Stimulated activated CD4-positive, alpha-beta T cell treated with anti-CD3 and anti-CD28 coated beads, TNF-alpha, amount 100 ng/mL, for 1 hour (primary cell): ENCODE measurements at places on chromosomes 16 and 17.

DNA sequence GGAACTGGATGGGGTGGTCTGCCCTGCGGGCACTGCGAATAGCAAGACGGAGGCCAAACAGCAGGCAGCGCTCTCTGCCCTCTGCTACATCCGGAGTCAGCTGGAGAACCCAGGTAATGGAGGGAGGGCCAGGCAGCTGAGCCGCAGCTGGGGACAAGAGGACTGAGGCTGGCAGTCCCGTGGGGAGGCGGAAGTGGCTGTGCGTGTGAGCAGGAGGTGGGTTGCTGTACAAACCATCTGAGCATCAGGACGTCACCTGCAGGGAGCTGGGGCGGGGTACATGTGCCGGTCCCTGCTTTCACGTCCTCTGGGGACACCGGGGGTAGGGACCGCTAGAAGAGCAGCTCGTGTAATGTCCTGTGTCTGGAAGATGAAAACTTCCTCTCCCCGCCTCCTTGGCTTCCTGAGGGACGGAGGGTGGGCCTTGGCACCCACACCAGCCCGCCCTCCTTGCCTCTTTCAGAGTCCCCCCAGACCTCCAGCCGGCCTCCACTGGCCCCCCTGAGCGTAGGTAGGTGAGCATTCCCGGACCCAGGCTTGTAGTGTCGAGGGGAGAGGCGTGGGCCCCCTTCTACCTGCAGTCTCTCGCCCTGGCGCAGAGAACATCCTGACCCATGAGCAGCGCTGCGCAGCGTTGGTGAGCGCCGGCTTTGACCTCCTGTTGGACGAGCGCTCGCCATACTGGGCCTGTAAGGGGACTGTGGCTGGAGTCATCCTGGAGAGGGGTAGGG lies 3.7 kb downstream of the ADAD2 start:
- no peak for DNase-seq

DNA sequence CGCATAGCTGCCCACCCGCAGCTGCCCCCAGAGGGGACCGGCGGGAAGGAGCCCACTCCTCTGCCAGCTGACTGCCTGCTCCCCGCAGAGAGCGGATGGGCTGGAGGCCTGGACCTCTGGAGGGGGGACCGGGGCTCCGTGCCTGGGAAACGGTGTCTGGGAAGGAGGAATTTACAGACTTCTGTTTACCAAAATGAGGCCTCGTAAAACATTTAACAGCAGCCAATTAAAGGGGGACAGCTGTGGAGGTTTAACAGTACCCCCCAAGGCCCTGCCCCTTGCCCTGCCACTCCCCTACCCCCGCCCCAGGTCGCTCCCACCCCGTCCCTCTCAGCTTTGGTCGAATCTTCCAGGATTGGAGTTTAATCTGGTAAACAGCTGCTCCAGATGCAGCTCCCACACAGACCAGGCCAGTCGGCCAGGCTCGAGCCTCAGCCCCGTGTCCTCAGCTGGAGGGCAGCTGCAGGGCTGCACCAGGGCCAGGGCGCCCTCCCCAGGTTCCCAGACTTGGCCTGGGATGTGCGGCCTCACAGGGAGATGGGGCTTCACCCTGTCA lies 41.1 kb downstream of the BAHCC1 start:
- no peak for DNase-seq

DNA sequence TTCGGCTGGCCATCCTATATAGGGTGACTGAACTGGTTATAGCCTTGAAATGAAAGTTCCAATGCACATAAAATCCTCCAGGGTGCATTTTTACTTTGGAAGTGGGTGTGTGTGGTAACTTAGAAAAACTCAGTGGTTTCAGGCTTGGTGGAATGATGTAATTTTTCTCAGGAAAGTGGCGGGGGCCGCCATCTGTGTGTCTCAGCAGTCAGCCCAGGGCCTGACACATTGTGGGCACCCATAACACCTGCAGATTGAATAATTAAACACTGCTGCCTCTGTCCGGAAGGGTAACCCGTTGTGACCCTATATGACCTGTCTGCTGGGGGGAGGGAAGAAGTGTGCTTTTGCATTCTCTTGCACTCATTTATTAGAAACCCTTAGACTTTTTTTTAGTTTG lies 2.2 kb upstream of the PDP2 start:
- no peak for DNase-seq

DNA sequence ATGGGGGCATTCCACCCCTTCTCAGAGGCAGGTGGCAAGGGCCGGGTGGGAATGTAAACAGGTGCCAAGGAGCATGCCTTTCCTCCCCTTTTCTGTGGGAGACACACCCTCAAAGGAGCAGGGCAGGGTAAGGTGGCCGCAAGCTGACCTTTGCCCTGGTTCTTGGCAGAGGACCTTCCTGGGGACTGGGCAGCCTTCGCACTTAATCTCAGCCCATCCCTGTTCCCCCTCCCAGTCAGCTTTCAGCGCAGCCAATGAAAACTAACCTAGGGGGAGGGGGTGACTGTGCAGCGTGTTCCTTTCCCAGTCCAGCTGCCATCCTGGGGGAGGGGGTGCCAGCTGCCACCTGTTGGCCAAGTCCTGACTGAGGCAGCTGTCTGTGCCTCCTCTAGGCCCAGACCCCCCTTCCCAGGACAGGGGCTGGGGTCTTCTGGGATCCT lies 2.8 kb downstream of the TRAF4 start:
- no peak for DNase-seq

DNA sequence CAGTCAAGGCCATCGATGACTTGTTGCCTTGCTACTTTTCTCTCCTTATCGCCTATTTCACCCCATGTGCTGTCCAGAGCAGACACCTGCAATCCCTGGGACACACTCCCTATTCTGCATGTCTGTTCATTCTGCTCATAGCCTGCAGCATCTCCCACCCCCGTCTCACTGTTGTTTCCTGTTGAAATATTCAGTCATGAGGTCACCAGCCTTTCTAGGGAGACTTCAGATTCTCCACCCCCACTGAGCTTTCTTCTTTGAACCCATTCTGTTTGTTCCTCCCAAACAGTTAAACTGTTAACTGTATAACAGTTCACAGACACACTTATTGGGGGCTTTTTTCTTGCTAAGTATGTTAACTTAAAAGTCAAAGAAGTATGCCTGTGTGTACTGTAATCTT lies 94.4 kb downstream of the AATF start:
- no peak for DNase-seq

GRCh38 chr16:57299009-57299718 lies 14.7 kb upstream of the PLLP start:
- DNase-seq = no peak

- DNase-seq = no peak
Measured at GRCh38 chr17:11823862-11824261, 173.4 kb downstream of the ZNF18 start.

DNA sequence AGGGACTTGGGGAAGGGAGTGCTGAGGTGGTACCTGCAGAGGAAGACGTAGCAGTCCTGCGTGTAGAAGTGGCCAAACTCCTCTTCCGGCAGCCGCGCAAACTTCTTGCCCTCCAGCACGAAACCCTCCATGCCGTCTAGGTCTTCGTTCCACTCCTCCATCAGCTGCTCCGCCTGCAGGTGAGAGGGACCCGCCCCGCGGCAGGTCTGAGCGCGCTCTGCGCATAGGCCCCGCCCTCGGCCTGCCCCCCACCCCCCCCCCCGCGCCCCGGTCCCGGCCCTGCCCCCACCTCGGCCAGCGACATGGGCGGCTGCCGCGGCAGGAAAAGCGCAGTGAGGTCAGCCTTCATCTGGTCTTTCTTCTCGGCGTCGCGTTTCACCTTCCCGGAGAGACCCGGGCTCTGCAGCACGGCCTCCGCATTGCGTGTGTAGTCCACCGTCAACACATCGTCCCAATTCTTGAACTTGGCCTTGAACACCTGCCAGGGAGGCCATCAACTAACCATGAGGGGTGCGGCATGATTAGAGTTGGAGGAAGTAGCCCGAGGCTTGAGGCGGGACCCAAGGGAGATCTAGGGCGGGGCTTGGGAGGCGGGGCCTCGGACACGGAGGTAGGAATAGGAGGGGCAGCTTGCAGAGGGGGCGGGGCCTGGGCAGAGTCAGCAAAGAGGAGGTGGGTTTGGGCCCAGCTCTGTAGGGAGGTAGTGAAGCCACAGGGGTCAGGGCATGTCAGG lies 11.5 kb downstream of the FLII start:
- DNase-seq = no peak

- no peak for DNase-seq
Measured at GRCh38 chr17:47810200-47810821, 11.3 kb downstream of the OSBPL7 start.

DNA sequence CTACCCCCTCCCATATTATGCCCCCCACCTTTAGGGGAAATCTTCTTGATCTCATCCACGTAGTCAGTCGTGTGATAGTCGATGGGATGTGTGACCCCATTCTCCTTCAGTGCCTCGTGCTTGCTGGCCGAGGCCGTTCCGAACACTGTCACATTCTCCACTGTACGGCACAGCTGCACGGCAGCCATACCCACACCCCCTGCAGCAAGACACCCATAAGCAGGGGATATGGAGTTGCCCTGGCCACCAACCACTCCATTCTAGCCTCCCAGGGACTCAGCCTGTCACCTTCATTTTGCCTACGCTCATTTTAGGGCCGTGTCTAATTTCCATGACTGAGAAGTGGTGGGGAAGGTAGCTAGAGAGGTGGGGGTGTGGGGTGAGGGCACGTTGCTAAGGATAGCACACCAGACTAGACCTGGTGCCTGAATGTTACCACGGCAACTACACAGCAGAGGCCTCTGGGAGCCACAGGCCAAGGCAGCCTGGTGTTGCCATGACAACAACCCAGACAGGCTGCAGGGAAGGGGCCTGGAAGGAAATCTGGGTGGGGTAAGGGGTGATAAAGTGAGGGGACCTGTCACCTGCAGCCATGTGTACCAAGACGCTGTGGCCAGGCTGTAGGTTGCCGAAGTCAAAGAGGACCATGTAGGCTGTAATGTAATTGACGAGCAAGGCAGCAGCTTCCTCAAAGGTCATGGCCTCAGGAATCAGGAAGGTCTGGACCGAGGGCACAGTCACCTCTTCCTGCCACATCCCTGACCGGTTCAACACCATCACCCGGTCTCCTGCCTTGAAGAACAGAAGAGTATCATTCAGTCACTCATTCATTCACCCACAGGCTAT lies 4.0 kb downstream of the VAT1 start:
- DNase-seq = no peak

DNA sequence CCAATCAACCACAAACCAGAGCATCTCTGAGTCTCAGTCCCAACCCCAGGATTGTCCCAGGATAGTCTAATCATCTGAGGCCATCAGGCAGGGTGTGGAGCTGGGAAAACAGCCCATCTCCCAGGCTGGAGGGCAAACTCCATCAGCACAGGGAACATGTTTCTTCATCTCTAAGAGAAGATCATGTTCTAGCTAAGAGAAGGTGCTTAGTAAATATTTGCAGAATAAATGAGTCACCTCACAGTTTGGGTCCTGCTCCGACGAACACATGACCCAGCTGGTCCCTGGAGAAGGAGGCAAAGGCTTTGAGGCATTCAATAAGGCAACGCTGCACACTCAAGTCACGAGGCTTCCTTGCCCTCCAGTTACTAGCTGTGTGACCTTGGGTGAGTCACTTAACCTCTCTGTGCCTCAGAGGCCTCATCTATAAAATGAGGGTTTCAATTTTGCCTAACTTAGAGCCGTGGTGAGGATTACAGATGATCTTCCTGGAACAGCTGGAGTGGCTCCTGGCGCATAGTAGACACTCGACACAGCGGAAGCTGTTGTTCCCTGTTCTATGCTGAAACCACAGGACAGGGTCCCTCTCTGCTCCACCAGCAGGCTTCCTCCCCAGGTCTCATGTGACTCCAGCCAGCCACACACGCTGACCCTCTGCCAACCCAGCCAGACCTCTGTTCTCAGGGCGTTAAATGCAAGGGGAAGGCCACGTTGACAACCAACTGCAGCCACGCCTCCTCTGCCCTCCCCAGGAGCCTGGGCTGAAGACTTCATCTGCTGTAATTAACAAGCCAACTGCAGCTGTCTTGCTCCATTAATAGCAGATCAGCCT lies 10.3 kb upstream of the RPL38 start:
- DNase-seq = no peak

DNA sequence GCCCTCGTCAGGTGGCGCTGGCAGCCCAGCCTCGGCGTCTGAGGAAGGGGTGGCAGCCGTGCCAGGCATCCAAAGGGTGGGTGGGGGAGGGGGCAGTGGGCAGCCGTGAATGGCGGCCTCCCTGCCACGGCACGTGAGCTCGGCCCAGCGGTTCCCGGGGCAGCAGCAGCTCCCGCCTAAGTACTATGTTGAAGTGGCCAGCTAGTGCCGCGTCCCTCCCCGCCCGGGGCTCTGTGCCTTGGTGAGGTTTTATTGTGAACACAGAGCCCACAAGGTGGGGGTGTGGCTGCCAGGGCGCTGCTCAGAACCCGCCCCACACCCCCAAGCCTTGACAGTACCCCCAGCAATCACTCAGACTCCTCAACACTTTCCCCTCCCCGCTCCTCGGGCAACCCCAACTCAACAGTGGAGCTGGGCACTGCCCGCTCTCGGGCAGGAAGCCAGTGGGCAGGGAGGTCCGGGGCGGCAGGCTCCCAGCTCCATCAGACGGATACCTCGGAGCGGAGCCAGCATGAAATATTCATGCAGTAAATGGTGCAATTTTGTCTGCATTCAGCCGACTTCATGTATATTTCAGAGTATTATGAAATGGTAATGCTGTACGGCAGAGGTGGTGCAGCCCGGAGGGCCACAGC lies 80.4 kb downstream of the ENGASE start:
- DNase-seq = no peak

DNA sequence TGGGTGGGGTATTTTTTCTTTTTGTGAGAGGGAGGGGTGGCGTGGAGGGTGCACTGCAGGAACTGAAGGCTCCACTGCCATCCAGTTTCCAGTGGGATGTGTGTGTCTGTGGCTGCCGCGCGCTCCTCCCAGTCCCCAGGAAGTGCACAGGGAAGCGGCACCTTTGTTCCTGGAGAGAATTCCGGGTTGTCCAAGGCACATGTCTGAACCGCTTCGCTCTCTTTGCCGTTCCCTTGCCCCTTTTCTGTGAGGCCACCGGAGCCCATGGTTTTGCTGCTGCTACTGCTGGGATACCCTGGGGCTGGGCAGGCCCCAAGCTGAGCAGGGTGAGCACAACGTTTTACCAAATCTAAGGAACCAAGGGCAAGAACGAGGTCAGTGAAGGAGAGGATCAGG lies 19.5 kb downstream of the ACSF3 start:
- DNase-seq = no peak

GRCh38 chr16:89687092-89687940 lies 827 bp downstream of the CDK10 start:
- DNase-seq = no peak

- DNase-seq = no peak
Measured at GRCh38 chr17:50088952-50089825, 6.0 kb upstream of the PDK2 start.
